ENCODE measurements at places on chromosomes 3 and 15.

DNA sequence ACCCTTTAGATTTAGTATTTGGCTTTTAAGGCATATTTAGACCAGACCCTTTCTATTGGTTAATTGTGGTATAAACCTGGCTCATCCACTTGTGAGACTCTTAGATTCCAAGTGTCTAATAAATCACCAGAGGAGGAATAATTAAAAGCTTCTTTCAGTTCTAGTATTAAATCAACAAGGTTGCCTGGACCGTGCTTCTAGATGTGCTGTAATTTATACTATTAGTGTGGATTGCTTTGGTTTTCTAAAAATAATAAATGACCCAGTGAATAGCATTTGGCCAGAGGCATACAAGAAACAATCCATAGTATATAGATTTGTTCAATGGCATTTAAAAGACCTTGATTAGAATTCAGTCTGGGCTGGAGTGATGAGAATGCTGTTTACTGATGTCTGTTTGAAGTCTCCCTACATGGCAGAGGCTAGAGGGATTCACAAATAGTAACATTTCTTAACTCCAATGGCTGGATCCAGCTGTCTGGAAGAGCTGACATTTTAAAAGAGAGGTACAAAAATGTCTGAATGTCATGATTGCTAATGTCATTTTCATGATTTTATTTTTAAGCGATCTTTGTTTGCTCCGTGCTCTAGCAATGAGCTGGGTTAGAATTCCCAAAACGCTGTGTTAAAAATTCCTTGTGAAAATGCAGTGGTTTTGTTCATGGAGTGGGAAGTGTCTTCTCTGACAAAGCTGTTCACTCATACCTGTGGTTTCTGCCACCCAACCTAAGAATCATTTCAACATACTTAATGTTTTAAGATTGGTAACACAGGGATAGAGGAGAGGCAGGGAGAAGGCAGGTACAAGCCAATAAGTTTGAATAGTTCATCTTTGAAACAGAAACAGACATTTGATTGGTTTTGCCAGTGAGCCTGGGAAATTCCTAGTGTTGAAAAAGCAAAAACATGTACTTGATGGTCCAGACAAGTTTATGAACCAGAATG lies 89.9 kb downstream of the RBMS3 start:
- no peak for DNase-seq

- DNase-seq, result no peak
Measured at GRCh38 chr15:85582131-85583079, 202.0 kb downstream of the AKAP13 start.

DNA sequence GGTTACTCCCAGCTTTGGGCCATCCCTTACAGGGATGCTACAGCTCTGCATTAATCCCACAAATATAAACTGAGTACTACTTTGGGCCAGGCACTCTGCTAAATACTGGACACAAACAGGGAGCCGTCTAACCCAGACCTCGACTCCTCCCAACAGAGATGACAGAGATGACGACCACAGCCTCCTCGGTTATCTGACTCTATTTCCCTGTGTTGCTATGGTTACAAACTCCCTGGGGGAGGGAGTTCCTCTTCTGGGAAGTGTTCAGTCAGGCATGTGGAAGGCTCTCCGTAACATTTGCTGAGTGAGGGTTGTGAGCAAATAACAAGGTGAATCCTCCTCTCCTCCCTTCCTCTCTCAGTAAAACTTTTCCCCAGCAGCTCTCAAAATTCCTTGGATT lies 6.7 kb upstream of the CMTM7 start:
- no peak for DNase-seq

DNA sequence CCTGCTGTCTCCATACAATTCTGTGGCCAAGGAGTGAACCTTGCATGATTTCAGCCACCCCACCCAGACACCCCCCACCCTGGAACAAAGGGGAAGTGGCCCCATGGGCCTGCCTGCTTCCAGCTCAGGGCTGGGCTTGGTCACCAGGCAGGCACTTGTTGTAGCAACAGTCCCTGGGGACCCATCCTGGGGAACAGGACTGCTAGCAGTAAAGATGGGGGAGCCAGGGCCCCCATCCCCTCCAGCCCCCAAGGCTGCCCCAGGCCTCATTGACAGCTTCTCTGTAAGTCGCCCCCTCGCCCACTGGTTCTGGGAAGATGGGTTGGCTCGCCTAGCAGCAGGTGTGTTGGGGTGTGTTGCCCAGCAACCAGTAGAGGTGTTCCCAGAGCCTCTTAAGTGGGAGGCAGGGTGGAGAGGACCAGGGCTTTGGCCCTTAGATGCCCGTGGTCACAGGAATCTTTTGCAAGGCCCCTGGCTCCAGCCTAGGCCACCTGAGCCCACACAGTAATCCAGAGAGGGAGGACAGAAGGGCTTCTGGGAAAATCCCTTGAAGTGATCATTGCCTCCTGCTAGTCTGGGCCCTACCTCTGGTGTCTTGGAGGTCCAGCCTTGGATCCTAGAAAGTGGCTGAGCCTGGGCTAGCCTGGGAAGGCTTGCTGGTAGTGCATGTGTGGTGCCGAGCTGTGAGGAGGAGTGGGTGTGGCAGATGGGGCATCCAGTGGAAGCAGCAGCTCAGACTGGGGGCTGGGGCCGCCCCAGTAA lies 48.9 kb downstream of the CYP11A1 start:
- no peak for DNase-seq

DNA sequence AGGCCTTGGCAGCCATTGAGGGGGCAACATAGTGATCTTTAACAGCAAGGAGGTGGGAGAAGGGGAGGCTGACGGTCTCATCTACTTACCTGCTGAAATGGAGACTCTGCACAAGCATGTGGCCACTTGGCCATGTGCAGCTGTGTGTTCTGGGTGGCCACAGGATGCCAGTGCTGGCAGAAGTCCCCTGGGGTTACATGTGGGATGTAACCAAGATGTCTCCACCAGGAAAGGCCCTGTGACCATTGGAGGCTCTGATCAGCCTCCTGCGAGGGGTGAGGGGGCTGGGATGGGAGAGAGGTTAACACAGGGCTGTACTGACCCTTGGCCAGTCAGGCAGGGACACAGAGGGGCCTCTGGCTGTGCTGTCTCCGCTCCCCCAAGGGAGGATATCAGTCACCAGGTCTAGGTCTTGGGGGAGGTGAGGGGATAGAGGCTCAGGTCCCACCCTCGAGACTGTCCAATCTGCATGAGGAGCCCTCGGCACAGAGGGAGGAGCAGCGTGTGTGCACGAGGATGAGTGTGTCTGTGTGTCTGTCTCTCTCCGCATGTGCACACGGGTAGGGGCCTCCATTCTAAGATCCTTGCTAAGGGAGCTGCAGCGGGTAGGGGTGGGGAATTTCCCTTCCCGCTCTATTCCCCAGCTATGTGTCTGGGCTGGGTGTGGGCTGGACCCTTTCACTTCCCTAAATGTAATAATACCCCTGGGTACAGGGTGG lies 19.5 kb downstream of the PRKCD start:
- no peak for DNase-seq

Measured in vagina (tissue), 2 donors.